ENCODE measurements at places on chromosomes 5 and 9.

- DNase-seq, result no peak
These were observed 21.5 kb downstream of the MVB12B start for GRCh38 chr9:126347911-126348760.

- no peak for DNase-seq
These were observed 51.3 kb upstream of the PITX1 start for GRCh38 chr5:135085133-135085935.

DNA sequence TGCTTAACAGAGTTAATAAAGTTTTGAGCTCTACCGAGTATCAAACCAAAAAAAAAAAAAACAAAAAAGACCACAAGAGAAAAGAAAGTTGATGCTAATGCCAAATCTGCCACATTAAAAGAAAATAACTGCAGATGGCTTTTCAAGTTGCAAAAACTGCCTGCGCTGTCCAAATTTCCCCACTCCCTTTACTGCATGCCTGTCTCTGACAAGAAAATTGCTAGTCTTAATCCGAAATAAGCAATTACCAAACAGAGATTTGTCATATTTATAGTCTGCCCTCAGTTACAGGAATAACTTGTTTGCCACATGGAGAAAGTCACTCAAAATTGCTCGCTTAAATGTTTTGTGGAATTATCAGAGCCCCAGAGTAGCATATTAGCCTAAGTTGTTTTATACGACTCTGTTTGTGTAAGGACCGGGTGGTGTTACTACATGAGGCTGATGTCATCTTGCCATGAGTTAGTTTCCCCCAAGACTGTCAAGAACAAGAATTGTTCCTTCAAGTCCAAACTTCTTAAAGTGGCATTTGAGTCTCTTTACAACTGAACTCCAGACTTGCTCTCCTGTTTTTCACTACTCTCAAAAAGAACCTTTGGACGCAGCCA is 160.9 kb downstream of the CEP120 start:
- DNase-seq, result no peak

GRCh38 chr5:96220610-96221390 is 212.2 kb downstream of the PCSK1 start:
- no peak for DNase-seq

DNA sequence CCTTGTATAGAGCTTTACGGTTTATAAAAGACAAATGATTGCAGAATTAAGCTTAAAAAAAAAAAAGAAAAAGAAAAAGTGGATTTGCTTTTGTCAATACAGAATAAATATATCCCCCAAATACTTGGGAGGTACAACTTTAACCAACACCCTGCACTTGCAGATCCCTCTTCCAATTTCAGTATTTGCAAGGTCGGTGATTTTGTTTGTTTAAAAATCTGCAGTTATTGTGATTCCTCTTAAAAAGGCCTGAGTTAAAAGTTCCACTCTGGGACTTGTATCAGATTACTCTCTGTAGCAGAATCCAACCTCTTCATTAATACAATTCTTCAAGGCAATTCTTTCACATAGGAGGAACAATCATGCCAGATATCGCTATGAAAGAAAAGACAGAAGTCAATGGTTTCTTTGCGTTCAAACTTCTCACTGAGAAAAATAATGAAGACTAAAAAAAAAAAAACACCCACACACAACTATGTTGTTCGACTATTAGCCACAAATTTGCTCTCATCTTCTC is 400.9 kb downstream of the EBF1 start:
- DNase-seq, result no peak

DNA sequence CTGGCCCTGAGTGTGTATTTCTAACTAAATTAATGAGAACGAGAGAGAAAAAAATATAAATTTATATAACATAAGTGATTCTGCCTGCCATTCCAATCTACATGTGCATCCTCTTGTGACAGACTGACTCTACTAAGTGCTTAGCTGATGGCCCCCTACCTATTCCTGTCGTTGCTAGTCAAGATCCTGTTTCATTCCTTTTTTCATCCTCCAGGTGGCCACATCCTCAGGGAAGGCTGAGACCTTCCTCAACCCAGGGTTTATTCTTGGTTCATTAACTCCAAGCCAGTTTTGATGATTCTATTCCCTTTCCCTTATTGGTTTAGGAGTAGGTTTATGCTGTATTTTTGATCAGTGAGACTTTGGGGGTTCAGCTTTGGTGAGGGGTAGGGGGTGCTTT is 201.3 kb downstream of the C9orf152 start:
- DNase-seq, result no peak

DNA sequence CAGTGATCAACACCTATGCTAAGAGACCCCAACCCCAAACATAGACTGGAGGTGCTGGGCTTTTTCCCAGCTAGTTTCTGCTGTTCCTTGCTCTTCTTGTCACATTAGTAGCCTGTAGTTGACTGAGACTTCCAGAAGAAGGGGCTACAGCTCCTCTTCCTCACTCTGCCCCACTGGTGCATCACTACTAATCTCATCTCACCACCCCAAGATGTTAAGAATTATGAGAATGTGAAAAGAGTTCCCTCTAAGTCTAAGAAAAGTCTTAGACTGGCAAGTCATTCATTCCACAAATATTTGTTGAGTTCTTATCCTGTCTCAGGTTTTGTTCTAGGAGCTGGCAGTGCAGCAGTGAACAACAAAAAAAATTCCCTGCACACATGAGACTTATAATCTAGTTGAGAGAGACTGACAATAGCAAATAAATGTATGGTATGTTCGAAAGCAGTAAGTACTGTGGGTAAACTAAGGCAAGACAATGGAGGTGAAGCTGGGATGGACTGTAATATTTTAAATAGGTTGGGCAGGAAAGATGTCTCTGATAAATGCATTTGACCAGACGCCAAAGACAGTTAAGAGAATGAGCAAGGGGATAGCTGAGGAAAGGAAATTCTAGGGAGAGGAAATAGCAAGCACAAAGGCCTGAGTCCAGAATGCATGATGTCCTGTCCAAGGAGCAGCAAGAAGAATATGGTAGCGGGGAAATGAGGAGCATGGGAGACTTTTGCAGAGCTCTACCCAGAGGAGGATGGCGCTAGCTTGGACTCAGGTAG is 92.3 kb downstream of the PTCD2 start:
- no peak for DNase-seq

Measured in NCI-H510A (cell line).